Hair follicular keratinocyte (primary cell): ENCODE measurements at places on chromosomes 2 and 18. TPM values are rescaled to one million over a fixed set of nuclear protein-coding genes. Genes with fewer than 3 reads are reported as not detected.

IFIH1 gene
- total RNA-seq = 4.8 and 8.3 TPM in 2 replicates

CXCR1 gene
- total RNA-seq = 0.11 TPM in 1 of 2 replicates, not detected in the other

IHH gene
- not detected in 2 replicates for total RNA-seq

SLC38A11 gene
- total RNA-seq = not detected in 2 replicates

NTSR2 gene
- total RNA-seq = not detected in 2 replicates

RHOB gene
- 109 and 133 TPM in 2 replicates for total RNA-seq

SCN9A gene
- total RNA-seq = 0.15 and 0.62 TPM in 2 replicates

TOGARAM2 gene
- total RNA-seq = not detected in 2 replicates

L3MBTL4 gene
- 0.23 and 0.49 TPM in 2 replicates for total RNA-seq

C18orf54 gene
- total RNA-seq = 4.5 and 5.2 TPM in 2 replicates

CFC1B gene
- not detected in 2 replicates for total RNA-seq

TXNDC9 gene
- total RNA-seq = 63.2 and 66.8 TPM in 2 replicates

STK25 gene
- 145 and 163 TPM in 2 replicates for total RNA-seq

C1QL2 gene
- total RNA-seq = not detected in 2 replicates

SMPD4 gene
- total RNA-seq = 34.5 and 45.2 TPM in 2 replicates
